IMR-90 (cell line): ENCODE measurements at places on chromosomes 1 and 21. TPM values are rescaled to one million over a fixed set of nuclear protein-coding genes. Genes with fewer than 3 reads are reported as not detected.
A peak's percentile ranks its signal among the peaks of the same experiment; 100 is the strongest.

Gene TTC4
- total RNA-seq = 27.1 and 35.3 TPM in 2 replicates

- no peak for DNase-seq
Observed at GRCh38 chr1:228937851-228938536, 202.7 kb downstream of the RHOU start.

DNA sequence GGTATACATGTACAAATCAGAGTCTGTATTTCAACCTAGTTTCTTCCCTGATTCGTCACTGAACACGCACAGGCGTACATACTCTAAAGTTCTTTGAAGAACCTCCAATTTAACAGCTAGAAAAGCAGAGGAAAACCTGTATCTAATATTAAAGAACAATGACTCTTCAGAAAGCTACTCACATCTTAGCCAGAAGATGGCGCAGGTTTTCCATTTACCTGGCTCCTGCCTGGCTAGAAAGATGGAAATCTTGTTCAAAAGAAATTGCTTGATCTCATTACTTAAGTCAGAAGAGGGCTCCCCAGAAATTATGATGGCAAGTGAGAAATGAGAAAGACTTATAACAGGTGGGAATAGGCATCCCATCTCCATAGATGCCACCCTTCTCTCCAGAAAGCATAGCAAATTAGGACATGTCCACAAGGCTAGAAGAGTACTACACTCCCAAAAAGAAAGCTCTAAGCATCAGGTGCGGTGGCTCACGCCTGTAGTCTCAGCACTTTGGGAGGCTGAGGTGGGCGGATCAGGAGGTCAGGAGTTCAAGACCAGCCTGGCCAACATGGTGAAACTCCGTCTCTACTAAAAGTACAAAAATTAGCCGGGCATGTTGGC lies 19.0 kb upstream of the L1TD1 start:
- peak; percentile 45 for DNase-seq

Gene MEGF6
- total RNA-seq = 0.56 and 0.72 TPM in 2 replicates

Gene FABP3
- 4.8 and 5.6 TPM in 2 replicates for total RNA-seq

Gene ACKR1
- not detected in 2 replicates for total RNA-seq

Gene TPTE
- not detected in 2 replicates for total RNA-seq
